ENCODE measurements at places on chromosomes 1 and 21.

GRCh38 chr1:30887485-30888315 lies 20.9 kb downstream of the SDC3 start:
- no peak for DNase-seq

DNA sequence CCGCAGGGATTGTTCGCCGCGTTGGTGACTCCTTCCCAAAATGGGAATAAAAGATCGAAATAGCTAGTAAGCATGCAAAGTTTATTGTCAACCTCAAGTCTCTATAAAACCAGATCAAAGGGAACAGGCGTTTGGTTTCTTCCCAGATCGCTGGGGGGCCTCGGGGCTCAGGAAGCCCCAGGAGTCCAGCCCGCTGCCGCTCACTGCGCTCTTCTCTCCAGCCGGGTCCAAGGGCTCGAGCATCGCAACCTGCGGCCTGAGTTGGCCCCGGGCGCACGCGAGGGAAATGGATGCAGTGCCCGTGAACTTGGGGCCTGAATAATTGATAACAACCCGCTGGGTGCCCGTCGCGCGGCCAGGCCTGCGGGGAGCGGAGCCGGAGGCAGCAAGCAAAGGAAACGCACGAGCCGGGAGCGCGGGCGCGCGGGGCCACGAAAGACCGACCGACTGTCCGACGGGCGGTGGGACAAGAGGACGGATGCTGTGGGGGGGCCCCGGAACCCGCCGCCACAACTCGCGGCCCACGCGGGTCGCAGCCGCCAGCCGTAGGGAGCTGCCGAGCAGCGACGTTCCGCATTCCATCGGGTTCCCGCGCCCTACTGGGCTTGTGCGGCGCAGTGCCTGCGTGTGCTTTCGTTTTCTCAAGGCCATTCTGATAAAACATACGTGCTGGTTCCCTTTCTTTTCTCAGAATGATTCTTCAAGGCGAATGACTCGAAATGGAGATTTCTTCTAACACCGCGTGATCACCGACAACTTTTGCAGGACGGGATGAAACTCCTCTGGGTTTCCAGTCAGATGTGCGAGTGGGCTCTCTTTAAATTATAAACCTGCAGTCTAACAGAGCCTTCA lies 14.0 kb upstream of the ALX3 start:
- no peak for DNase-seq

DNA sequence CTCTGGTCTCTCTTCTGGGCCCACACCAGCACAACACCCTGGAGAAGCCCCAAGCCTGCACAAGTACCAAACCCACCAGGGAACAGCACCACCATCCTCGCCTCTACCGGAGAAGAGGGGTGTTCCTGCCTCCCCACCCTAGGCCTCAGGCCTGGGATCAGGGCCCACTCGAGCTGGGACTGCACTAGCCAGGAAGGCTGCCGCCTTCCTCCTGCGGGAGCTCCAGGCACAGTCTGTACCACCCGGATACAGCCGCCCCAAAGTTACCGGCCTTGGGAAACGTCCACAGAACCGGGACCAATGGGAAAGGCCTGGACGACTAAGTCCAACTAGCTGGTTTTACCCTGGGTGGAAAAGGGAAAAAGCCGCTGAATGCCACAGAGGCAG lies 3.4 kb downstream of the TAL1 start:
- DNase-seq: no peak

- no peak for DNase-seq
Measured at GRCh38 chr1:15289251-15289651, 42.2 kb downstream of the FHAD1 start.

DNA sequence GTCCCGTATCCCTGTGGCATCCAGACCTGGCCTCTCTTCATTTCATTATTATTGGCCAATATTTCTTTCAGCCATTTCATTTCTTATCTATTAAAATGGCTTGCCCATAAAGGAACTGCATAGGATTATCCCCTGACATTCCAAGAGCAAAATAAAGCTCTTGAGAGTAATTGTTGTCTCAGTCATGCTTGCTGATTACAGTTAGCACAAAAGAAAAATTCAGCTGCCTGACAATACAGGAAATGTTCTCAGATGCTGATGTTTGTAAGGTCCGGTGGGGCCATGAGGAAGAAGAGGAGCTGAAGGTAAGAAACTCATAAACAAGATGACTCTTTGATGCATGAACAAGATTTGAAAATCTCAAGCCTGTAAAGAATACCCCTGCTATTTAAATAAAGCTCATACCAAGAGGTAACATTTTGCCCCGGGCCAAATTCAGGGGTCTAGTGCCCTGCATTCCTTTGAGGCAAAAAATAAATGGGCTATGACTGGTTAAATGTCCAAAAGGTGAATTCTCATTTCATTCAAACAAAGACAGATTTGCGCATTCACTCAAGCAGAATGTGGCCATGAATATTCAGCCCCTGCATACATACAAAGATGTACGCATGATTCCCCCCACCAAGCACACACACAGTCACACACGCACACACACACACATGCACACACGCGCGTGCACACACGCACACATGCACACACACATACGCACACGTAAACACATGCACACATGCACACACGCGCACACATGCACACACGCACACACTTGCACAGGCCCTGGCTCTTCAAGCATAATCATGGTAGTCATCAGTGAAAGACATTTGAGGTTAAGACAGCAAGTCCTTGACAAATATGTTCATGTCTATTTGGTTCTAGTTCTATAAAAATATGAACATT lies 44.8 kb downstream of the KCNJ15 start:
- no peak for DNase-seq

DNA sequence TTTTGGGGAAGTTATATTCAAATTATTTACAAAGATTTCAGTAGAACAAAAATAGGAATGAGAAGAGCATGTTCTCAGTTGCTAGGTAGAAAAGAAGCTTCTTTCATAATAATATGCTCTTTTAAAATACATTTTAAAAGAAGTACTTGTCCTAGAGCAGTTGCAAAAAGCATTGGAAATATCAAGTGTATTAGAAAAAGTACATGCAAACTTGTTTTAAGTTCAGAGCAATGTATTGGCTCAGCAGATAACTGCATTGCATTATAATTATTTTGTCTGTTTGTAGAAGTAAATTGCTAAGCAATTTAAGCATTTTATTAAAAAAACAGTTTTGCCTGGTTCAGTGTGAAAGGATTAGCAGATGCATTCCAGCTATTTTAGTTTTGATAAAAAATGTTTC lies 806.4 kb downstream of the USP25 start:
- no peak for DNase-seq

GRCh38 chr21:41874611-41875010 lies 4.5 kb downstream of the PRDM15 start:
- no peak for DNase-seq

GRCh38 chr1:214280386-214281020 lies 456 bp upstream of the SMYD2 start:
- DNase-seq: no peak

- peak; percentile 60 for DNase-seq
Measured at GRCh38 chr1:21659099-21659923, 9.8 kb downstream of the RAP1GAP start.

DNA sequence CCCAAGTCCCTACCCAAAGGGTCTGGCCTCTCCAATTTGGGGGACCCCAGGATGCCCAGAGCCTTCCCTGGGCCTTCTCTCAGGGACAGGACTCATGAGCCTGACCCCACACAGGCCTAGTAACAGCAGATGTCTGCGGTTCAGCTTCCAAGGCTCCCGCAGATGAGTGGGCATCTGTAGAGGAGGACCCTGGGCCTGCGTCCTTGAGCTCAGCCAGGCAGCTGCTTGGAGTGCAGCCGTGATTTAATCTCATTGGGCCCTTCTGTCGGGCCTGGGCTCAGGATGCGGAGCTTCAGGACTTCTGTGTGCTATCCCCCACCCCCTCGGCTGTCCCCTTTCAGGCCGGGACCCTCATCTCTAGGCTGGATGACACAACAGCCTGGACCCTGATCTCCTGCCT lies 35.4 kb downstream of the IGSF21 start:
- DNase-seq: no peak

DNA sequence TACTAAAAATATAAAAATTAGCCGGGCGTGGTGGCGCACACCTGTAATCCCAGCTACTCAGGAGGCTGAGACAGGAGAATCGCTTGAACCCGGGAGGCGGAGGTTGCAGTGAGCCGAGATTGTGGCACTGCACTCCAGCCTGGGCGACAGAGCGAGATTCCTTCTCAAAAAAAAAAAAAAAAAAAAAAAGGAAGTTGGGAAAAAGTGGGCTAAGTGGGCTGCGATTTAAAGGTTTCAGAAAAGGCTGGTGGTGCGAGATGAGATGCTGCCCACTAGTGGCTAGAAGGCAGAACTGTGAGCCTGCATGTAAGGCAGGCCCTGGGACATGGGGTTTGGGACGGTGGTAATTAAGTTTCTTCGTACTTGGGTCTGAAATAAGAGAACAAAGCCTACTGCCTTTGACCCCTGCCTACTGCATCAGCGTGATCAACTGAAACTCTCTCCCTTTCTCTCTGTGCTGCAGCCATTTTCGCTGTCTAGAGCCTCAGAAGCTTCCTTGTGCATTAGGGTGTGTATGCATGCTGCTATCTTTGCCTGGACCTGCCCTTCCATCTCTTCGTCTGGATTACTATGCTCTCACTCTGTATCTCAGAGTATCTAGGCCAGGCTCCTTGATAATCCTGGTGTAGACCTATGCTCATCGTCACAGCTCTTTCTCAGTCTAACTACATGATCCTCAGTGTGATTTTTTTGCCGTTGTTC lies 12.4 kb downstream of the FMOD start:
- peak; percentile 34 for DNase-seq

DNA sequence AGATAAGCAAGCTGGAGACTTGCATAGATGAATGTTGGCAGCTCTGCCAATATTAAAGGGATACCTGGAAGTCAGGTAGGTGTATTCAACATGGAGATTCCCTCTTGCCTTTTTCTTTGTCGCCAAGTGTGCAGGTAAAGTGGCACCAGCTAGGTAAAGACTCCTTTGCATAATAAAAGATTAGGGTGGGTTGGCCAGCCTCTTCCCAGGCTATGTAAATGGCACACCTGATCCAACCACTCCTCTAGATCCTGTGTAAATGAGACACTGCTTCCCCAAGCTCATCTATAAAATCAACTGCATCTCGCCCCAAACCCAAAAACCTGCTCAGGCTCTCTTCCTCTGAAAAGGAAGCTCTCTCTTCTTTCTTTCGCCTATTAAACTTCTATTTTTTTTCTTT lies 100.8 kb upstream of the DSCAM start:
- no peak for DNase-seq

DNA sequence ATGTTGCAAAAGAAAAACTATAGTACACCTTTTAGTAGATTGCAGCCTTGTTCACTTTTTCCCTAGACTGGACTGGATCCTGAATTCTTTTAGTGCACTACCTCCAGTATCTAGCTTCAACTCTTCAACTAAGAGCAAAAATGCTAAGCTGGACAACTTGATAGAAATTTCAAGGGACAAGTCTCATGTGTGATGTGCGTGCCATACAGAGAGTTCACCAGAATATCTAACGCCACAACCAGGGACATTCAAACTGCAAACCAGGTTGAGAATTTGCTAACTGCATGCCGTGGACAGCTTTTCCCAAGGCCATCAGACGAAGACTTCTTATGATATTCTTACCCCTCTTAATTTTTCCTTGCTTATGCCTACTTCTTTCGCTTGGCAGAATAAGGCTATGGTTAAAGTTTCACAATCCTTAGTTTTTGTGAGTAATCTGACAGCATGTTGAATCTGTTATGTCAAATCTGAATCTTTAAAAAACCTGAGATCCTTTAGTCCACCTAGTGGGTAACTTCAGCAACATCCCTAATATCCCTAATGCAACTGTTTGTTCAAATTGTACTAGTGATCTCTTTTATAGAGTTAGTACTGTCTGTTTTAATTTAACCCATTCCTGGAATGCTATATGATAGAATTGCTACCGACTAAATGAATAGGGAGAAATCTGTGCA lies 66.4 kb downstream of the DDAH1 start:
- no peak for DNase-seq

DNA sequence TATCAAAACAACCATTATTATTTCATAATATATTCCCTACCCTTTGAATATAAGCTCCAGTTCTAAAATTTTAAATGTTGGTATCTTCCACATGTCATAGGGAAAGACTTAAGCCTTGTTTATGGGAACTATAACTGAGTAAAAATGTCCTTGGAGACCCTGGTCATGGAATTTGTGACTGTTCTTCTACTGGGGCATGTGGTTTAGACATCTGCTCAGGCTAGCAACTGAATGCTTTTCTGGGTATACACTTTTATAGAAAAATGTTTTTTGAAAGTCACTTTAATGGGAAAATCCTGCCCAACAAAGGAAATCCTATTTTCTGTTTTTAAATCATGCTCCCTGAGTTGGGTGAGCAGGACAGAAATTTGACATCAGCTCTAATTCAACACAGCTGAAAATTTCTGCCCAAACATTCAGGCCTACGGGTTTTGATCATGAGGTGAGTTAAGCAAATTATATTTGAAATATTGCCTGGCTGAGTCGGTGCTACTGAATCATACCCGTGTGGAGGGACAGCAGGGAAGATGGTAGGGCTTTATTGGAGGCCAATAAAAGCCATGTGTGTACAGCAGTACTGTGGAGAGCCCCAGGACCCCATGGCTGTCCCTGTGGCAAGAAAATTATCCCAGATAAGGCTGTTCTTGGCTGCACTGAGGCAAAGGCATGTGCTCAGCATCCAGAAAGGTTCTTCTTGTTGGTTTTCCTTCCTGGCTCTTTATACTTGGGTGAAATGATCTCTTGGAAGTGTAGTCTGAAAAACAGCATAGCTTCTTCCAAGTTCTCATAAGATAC lies 391.8 kb downstream of the DISC1 start:
- no peak for DNase-seq

DNA sequence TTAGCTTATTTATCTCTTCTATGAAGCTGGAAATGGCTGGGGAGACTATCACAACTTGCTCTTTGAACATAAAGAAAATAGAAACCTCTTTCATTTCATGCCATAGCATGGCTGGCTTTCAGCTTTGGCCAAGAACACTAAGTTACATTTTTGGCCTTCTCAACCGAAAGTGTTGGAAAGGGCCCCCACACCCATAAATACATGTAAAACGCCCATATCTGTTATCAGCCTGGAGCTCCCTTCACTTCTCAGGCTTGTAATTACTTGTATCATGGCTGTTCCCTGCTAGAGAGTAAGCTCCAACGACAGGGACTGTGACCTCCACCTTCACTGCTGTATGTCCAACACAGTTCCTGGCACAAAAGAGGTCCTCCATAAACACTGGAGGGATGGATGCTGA lies 12.7 kb upstream of the EIF4G3 start:
- DNase-seq: no peak

All from activated gamma-delta T cell treated with anti-CD3 and anti-CD28 coated beads, Interleukin-2, amount 50 U/mL, for 16 hours (primary cell).